ENCODE measurements at places on chromosomes 3 and 15.

- DNase-seq, result no peak
These were observed 769 bp downstream of the C2CD4A start for GRCh38 chr15:62067448-62068044.

DNA sequence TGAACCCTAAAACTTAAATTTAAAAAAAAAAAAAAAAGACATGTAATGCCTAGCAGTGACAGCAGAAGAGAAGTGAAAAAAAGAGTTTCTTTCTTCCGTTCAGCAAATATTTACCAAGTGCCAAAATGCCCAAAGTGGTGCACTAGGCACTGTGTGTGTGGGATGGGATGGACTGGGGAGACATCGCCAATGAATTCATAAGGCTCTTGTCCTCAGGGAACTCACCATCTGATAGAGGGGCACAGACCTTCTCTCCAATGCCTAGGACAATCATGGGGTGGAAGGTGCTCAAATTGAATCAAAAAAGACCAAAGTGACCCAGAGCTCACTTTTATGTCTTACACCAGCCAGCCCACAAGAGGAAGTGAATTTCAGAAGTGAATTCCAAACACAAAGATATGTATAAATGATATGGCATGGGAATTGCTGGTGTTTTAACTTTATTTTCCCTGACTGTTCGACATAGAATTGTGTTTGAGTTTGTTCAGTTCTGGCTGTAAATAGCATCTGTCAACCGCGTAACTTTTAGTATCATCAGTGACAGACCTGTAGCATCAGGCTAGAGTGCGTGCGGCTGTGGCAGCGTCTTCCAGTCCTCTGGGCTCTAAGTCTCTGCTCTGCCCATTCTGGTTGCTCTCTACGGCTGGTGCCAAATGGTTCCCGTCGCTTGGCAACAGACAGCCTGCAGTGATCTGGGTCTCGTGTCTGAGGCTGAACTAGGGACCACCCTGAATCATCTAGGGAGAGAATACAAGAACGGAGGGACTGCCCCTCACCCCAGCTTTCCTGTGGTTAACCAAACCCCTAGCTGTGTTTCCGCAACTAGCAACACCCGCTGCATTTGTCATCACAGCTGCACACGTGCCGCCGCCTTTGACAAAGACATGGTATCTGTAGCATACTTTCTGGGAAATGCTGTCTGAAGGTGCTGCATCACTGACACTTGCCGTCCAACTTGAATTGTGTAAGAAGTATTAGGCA lies 154.0 kb upstream of the THBS1 start:
- DNase-seq, result peak; percentile 83

DNA sequence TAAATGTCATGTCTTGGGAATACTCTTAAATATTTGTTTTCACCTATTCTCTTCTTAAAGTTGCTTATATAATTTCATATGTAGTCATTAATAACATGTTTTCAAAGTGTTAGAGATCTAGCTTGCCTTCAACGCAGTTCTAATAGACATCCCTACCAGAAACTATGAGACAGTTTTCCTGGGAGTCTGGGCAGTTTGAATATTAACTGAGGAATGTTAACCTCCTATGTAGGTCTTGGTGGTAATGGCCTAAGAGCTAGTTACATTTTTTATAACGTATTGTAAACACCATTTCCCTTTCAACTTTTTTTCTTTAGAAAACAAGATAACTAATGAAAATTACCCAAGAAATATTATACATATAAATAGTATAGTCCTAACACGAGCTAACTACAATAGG lies 328.2 kb downstream of the TIGIT start:
- no peak for DNase-seq

DNA sequence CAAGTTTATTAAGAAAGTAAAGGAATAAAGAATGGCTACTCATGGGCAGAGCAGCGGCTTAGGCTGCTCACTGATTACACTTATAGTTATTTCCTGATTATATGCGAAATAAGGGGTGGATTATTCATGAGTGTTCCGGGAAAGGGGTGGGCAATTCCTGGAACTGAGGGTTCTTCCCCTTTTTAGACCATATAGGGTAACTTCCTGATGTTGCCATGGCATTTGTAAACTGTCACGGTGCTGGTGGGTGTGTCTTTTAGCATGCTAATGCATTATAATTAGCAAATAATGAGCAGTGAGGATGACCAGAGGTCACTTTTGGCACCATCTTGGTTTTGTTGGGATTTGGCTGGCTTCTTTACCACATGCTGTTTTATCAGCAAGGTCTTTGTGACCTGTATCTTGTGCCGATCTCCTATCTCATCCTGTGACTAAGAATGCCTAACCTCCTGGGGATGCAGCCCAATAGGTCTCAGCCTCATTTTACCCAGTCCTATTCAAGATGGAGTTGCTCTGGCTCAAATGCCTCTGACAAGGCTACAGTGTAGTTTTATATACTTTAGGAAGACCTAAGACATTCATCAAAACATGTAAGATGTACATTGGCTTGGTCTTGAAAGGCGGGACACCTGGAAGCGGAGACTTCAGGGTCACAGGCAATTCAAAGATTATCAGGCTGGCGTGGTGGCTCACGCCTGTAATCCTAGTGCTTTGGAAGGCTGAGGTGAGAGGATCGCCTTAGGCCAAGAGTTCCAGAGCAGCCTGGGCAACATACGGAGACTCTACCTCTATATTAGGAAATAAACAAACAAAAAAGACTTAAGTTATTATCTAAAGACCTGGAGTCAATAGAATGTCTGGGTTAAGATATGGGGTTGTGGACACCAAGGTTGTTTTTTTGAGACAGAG lies 3.2 kb upstream of the BLOC1S6 start:
- DNase-seq, result no peak

DNA sequence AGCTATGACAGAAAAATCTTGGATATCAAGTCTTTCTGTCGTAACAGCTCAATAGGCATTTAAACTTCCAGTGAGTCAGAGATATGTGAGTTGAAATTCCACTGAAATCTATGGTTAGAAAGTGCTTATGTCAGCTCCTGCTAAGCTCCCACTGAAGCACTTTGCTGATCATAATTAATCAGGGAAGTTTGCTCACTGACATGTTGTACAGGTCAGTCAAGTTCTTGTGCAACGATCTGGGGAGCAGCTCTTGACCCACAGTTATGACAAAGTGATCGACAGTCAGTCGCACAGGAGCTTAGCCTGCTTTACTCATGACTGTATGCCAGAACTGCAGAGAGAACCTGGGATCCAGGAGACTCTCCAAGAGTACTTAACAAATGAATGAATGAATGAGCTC lies 453.5 kb downstream of the SOX2 start:
- no peak for DNase-seq

GRCh38 chr3:171295484-171296373 lies 164.5 kb downstream of the TNIK start:
- DNase-seq, result no peak

DNA sequence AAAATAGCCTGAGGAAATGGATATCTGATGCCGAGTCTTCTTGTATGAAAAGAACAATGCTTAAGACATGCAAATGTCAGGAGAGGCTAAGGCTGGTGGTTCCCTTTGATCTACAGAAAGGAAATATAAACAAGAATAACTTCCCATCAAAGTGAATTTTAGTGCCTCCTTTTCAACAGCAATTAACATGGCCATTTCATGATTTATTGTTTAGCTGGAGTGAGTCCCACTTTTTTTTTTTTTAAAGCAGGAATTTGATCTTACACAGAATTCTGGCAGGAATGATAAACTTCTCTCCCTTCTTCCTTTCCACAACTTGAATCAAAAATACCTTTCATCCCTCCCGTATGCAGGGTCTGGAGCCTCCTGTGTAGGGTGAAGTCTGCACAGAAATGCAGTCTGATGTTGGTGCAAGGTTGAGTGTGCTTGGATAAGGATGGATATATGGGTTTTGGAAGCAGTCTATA lies 287.0 kb downstream of the MEX3B start:
- DNase-seq, result no peak

GRCh38 chr15:53576841-53577240 lies 182.6 kb downstream of the WDR72 start:
- no peak for DNase-seq

GRCh38 chr3:73409138-73409763 lies 215.5 kb downstream of the PDZRN3 start:
- no peak for DNase-seq

GRCh38 chr15:62020576-62021160 lies 39.6 kb downstream of the VPS13C start:
- no peak for DNase-seq

GRCh38 chr15:78069052-78069414 lies 8.5 kb downstream of the TBC1D2B start:
- no peak for DNase-seq

DNA sequence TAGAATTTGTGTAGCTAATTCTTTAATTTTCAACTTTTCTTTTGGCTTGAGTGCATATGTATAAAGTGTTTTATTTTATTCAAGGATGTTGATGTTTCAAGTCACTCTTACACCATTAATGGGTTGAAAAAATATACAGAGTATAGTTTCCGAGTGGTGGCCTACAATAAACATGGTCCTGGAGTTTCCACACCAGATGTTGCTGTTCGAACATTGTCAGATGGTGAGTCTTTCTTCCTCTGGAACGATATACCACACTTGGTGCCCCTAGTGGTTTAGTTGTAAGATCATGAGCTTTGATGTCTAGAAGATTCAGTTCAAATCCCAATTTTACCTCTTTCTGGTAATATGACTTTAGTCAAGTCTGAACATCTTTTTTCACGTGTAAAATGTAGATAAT lies 119.3 kb downstream of the HCN4 start:
- no peak for DNase-seq

DNA sequence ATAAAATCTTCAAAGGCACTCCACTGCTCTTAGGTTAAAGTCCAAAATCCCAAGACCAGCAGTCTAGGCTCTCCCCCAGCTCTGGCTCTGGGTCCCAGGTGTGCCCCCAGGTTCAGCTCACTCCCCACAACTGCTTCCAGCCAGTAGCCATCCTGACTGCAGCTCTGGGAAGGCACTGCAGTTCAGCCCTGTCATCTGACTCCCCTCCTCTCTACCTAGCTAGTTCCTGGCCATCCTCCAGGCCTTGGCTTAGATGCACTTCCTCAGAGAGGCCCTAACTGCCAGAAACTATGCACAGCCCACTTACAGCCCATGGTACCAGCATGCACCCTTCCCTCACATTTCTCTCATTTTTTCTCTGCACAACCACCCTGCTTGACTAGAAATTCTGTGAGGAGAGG lies 25.5 kb downstream of the TBC1D2B start:
- no peak for DNase-seq

DNA sequence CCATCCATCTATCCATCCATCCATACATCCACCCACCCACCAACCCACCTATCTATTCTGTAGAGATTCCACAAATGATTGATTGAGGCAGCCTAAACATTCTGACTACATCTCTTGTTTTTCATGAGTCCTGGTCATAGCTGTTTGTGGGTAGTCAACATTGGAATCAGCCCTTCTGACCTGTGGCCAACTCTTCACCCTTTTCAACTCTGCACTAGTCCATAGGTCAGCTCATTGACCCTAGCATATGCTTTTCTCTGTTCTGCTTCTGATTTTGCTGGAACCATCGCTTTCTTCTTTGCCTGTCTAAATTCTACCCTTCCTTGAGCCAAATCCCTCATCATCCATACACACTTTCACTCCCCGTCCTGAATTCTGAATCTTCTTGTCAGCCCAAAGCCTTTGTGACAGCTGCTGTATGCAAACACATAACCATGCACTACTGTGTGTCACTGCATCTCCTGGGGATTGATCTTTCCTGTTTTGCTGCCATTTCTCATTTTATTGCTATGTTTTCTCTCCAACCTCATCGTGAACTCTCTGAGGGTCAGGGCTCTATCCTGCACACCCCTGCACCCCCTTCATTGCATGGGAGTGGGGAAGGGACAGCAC lies 16.8 kb upstream of the KCTD6 start:
- DNase-seq, result no peak

DNA sequence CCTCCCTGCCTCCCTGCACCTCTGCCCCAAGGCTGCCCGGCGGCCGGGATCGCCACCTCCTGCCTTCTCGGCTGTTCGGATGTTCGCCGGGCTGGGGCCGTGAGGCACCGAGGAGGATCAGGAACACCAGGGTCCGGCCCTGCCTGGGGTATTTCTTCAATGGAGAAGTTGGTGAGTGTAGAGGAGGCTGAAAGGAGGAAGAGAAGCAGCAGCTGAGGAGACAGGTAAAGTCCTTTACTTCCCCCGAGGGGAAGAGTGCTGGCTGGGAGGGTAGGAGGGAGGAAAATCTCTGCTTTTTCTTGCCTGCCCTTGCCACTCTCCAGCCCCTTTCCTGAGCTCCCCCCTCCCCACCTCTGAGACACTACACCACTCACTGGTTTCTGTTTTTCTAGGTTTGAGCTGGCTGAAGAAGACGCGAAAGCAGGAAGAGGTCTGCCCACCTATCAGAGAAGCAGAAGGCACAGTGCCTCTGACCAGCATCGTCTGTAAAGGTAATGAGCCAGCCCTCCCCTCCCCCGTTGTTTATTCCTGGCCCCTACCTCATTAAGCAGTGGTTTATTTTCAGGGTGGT lies 519 bp downstream of the ASB7 start:
- DNase-seq, result peak; percentile 39

DNA sequence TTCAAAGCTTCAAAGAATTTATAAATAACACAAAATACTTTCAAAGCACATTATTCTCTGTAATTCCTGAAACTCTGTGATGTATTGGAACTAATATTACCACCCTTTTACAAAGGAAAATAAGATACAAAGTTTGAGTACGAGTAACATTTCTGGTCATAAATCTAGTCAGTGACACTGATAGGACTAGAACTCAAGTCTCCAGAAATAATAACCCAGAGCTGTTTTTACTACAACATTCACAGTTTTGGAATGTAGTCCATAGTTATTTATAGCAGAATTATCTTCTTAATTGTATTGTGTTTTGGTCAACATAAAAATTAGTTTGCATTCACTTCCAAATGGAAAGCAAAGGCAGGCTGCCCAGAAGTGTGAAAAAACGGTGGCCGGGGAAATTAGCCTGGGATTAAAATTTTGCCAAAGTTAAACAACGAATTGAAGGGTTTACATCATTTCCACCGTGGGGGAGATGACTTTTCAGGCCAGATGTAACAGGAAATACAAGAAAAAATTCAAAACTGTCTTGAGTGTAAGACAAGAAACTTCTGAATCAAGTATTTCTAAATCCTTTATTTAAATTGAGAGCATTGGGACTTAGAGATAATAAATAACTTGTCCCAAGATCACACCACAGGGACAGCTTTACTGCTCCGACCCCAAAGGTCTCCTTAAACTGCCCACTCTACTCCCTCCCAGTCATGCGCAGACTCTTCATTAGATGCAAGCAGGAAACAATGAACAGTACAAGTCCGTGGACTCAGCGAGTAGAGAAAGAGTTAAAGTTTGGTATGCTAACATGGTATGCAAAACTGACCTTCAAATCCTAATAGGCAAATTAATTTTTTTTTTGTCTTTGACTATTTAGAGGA lies 74.3 kb upstream of the VGLL4 start:
- no peak for DNase-seq

DNA sequence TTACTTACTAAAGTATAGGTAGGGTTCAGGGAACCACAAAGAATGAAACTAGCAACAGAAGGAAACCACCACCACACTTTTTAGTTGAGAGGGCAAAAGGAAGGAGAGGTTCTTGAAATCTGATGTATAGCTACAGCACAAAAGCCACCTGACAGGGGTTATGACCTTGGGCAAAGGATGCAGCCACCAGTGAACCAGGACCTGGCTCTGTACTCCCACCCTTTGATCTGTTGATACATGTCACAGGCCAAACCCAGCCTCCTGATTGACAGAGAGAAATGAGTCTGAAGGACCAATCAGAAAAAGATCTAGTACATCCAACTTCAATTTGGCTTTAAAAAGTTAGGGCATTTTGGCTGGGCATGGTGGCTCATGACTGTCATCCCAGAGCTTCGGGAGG lies 20.0 kb upstream of the BLM start:
- DNase-seq, result no peak

- no peak for DNase-seq
These were observed 13.0 kb upstream of the AMOTL2 start for GRCh38 chr3:134387293-134387692.

GRCh38 chr3:153881201-153881600 lies 240.0 kb upstream of the ARHGEF26 start:
- DNase-seq, result no peak

Measured in CD4-positive, alpha-beta memory T cell (primary cell).